ENCODE measurements at places on chromosomes 12 and 14.
A peak's percentile ranks its signal among the peaks of the same experiment; 100 is the strongest.

DNA sequence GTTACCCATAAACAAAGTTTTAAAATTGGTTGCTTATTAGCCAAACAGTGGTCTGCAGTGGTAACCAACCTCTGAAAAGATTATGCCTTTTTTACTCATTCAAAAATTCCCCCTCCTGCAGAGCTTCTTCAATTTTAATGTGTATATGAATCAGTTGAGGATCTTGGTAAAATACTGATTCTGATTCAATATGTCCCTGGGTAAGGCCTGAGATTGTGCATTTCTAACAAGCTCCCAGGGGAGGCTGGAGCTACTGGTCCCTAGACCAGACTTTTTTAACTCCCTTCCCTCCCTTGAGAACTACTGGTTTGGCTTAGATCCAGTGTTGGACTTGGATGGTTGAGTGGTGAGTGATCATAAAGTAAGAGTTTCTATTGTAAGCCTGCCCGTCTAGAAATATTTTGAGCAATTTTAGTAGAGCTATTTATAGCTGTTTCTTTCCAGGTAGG is 90.2 kb downstream of the FUT8 start:
- no peak for DNase-seq

- DNase-seq, result peak; percentile 42
These were observed 13.7 kb downstream of the P2RX4 start for GRCh38 chr12:121223292-121224285.

DNA sequence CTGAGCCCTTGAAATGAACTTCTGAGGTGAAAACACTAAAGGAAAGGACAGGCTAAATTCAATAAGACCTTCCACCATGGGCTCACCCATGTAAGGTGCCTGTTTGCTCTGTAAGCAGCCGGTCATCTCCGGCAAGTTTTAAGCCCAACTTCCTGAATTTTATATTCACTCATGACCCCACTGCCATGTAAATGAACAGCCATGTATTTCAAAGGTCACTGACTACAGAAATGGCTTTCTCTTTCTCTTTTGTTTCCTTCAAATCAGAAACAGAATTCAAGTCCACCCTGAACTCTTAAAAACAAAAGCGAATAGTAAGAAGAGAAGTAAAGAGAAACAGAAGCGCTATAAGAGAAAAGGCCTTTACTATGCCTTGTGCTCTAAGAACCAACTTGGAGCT is 61.7 kb upstream of the OVCH1 start:
- no peak for DNase-seq

GRCh38 chr14:22848351-22849164 is 12.2 kb downstream of the MMP14 start:
- peak; percentile 33 for DNase-seq

Measured in GM20000 (cell line).